ENCODE measurements at places on chromosomes 12 and 14.

DNA sequence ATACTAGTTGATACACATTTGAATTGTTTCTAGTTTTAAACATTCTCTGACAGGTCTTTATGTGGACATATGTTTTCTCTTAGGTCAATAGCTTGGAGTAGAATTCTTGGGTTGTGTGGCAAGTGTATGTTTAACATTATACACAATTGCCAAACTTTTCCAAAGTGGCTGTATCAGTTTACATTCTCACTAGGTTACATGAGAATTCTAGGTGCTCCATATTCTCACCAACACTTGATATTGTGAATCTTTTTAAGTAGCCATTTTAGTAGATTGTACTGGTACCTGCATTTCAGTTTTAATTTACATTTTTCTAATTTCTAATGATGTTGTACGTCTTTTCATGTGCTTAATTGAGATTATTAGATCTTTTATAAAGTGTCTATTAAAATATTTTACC, 28.6 kb downstream of the CCDC91 start:
- DNase-seq, result no peak

DNA sequence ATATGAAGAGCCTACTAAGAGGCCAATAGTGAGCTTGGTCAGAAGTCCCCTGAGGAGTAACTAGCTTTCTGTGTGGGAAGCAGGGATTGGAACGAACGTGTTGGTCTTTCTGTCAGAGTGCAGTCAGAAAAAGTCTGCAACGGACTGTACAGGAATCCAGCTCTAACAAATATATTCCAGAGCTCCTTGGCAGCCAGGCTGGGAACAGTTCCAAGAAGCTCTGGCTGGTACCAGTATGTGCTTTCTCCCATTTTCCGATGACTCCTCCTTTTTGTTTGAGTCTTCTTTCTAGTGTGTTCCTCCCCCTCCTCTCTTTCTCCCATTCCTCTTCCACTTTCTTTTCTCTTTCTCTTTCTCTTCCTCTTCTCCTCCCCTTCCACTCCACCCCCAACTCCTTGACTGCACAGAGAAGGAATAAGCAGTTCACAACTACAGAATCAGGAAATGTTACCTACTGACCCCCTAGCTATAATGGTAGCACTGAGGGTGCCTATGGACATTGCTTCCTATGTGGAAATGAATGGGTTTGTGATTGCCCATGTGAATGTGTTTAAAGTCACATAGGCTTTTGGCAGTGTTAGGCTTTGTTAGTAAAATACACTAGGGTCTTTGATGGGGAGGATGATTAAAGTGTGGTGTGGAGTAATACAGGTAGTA, 59.9 kb downstream of the TTLL5 start:
- peak; percentile 10 for DNase-seq

DNA sequence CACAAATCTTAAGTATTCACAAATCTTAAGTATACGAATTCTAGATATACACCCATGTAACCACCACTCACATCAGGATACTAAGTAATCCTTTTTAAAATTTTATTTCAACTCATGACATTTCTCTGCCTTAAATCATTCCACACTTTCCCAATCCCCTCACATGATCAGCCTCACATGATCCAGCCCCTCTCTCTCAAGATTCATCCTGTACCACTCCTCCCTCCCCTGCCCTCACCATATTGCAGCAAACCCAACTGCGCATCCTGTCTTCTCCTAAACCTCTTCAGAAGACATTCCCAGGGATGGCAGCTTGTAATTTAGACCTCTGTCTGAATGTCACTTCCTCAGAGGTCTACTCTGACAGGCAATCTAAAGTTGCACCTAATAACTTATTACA, 1.7 kb upstream of the EIF4B start:
- DNase-seq, result no peak

DNA sequence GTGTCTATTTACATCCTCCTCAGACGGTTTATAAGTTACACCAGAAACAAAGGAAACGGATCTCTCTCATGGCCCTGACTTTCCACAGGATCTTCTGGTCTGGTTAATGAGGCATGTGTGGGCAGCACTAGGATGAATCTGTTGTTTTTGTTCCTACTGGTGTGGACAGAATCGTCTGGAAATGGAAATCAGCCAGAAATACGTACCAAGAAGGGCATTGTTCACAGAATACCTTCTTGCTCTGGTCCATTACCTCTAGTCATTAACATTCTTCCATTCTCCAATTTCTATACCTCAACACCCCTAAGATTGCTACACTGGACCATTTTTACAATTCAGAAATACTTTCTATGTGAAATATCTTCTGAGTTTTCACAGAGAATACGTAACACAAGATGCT, 86.0 kb downstream of the TPH2 start:
- no peak for DNase-seq

DNA sequence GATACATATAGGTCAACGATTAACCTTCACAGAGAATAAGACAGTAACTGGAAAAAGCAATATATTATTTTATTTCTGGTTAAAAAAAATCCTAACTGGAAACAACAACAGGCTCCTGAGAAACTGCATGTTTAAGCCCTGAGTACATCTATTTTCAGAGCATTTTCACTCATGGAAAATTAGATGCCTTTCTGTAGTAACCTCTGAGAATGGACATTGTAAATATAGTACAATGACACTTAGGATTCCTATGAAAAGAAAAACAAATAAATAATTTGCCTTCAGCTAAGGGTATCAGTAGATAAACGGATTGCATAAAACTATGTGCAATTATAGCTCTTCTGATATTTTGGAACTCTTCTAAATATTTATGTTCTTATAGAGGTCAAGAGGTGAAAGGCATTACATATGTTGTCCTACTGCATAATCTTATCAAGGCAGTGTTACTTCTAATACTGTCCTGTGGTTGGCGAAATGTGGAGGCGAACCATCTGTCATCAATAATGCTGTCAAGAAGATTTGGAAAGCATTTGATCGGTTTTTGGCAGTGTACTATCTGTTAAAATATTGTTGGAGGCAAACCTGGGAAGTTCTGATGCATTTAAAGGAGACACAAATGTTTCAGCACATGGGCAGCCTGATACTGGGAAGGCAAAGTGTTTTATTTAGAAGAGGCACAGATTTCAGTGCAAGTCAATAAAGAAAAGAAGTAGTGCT, 381.8 kb downstream of the BTG1 start:
- DNase-seq, result no peak

DNA sequence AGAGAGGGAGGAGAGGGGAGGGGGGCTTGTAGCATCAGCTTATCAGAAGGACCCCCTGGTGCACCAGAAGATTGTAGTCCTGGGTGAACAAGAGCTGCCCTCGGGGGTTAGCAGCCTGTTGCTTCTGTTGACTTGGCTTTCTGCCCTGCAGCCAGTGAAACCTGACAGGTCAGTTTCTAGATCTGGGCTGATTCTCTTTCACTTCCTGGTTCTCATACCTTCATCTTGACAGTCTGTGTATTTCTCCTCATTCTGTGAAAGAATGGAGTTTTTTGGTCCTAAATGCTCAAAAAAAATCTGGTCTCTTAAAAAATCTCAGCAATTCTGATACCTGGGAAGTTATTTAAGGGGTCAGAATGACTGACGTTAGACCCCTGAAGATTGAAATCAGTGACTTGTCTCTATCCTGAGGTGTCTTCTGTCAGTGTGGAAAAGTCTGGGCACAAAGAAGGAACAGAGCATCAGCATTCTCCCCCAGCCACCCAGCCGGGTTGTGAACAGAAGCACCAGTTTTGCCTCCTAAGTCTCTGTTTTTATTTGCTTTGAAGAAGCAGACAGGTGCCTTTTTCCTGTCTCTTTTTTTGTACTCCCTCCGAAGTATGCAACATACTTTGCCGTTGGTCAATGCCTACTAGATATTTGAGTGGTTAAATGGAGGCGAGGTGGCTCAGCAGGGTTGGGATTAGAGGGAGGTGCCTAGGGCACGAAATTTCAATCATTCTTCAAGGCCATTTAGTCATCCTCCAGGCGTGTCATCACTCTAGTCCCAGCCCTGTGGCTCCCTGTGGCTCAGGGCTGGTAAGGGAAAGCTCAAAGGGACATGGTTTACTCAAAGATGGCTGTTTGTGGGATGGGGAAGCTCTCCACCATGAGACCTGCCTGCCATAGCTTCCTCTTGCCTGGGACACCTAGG, 24.0 kb downstream of the TTC9 start:
- no peak for DNase-seq

GRCh38 chr12:117501076-117501869, 139.8 kb upstream of the NOS1 start:
- no peak for DNase-seq

DNA sequence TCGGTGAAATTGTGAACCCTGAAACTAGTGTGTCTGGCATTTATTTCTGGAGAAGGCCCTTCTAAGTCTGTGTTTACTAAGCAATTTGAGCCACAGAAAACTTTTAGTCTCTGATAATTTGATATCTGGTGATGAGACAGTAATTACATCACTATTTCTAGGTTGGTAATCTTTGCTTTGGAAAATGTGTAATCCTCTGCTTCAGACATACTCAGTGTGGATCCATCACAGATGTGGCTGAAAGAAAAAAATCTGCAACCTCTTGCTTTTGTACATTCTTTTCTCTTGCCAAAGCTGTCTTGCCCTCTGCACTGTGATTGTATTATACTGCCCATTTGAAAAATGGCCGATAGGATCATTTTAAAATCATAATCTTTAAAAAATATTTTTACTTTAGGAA, 78.1 kb downstream of the PELI2 start:
- peak; percentile 29 for DNase-seq

DNA sequence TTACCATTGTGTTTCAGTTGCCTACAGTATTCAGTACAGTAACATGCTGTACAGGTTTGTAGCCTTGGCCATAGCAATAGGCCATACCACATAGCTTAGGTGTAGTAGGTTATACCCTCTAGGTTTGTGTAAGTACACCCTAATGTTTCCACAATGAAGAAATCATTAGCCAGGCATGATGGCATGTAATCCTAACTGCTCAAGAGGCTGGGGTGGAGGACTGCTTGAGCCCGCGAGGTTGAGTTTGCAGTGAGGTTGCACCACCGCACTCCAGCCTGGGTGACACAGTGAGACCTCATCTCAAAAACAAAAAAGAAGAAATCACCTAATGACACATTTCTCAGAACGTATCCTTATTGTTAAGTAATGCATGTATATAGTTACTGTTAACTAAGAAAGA, 63.2 kb upstream of the KTN1 start:
- no peak for DNase-seq

- no peak for DNase-seq
These were observed 3.4 kb upstream of the DHH start for GRCh38 chr12:49098035-49098451.

- no peak for DNase-seq
These were observed 337.9 kb downstream of the AACS start for GRCh38 chr12:125402874-125403789.

DNA sequence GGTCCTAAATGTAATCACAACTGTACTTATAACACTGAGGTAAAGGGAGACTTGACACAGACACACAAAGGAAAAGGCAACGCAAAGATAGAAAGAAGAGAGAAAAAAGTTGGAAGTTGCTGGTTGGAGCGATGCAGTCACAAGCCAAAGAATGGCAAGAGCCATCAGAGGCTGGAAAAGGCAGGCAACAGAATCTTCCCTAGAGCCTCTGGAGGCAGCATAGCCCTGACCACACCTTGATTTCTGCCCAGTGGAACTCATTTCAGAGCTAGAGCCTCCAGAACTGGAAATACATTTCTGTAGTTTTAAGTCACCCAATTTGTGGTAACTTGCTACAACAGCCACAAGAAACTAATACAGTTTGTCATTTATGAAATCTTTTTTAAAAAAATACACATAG, 89.2 kb downstream of the PUS7L start:
- no peak for DNase-seq

DNA sequence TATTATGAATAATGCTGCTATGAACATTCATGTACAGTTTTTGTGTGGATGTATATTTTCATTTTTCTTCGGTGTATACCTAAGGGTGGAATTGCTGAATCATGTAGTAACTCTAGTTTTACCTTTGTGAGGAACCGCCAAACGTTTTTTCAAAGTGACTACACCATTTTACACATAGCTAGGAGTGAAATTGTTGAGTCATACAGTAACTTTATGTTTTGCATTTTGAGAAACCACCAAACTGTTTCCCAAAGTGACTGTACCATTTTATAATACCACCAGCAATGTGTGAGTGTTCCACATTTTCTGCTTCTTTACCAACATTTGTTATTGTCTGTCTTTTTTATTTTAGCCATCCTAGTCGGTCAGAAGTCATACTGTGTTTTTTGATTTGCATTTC, 3.1 kb upstream of the TPH2 start:
- no peak for DNase-seq

DNA sequence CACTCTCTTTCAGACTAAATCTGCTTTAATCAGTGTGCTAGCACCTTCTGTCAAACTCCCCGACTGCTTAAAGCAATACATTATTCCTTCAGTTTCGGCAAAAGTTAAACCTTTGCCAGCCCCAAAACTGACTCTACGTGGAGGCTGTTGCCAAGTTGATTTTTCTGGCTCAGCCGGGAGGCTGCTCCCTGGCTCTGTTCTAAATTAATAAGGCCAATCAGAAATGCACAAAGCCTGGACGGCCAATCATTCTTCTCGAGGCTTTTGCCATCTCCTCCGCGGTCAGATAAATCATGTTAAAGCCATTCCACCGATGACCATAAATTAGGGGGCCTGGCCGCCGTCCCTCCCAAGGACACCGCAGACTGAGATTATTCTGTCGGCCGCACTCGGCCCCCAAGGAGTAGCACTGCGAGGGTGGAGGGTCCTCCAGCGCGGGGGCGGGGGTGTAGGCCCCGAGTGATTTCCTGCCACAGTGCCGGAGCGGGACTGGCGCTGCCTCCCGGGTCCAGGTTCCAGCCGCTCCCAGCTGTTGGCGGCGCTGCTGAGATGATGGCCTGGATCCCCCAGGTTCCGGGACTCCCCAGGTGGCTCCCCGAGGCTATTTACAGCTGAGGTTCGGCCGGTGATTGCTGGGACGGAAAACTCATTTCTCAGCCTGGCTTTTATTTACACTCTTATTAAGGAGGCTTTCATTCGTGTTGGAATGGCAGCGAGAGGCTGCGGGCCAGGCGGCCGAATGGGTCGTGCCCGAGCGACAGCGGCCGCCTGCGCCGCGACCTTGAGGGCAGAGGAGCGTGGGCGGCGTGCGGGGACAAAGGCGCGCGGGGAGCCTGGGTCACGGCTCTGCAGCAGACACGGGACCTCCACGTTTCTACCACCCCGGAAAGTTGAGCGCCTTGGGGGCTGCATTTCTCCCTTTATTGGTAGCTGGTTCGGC, 165.1 kb downstream of the MON2 start:
- peak; percentile 79 for DNase-seq

Measured in AG09309 (cell line).